Kasumi-1 (cell line): ENCODE measurements at places on chromosomes 1 and 21.
A peak's percentile ranks its signal among the peaks of the same experiment; 100 is the strongest.

GRCh38 chr1:197181982-197182381 is 35.5 kb upstream of the ASPM start:
- no peak for DNase-seq

DNA sequence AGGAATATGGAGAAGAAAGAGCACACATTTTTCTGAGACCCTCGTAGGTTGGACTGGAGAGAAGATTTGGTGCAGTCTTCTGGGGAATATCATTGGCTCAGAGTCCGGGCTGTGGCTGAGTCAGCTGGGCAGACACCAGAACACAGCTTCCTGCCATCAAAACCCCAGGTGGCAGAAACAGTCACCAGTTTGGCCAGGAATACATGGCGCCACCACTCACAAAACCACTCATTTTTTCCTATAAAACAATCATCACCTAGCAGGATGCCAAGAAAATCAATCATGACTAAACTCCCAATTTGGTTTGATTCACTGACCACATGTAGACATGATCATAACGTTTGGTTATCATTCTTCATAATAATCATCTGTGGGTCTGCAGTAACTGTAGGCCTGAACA is 178.1 kb upstream of the PBX1 start:
- DNase-seq = no peak

DNA sequence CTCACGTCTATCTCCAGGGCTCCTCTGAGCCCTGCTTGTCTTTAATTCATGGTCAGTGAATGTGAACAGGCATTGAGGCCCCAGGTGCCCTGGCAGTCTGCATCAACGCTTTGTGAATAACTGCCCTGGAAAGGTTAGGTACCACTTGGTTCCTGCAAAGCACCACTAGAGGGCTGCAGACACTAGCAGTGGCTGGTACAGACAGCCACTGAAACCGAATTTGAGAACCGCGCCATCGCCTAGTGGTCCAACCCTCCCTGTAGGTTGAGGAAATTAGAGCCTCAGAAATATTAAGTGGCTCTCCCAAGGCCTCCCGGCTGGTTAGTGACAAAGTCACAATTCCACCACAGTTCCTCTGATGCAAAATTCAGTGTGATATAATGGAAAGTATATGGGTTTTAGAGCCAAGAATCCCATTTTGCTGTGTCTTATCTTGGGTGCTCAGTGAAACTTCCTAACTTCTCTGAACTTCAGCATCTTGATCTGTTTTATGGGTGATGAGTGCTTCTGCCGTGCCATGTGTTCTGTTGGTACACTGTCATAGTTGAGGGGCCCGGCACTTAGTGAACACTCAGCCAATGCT is 46.2 kb upstream of the BCL9 start:
- DNase-seq = peak; percentile 86

DNA sequence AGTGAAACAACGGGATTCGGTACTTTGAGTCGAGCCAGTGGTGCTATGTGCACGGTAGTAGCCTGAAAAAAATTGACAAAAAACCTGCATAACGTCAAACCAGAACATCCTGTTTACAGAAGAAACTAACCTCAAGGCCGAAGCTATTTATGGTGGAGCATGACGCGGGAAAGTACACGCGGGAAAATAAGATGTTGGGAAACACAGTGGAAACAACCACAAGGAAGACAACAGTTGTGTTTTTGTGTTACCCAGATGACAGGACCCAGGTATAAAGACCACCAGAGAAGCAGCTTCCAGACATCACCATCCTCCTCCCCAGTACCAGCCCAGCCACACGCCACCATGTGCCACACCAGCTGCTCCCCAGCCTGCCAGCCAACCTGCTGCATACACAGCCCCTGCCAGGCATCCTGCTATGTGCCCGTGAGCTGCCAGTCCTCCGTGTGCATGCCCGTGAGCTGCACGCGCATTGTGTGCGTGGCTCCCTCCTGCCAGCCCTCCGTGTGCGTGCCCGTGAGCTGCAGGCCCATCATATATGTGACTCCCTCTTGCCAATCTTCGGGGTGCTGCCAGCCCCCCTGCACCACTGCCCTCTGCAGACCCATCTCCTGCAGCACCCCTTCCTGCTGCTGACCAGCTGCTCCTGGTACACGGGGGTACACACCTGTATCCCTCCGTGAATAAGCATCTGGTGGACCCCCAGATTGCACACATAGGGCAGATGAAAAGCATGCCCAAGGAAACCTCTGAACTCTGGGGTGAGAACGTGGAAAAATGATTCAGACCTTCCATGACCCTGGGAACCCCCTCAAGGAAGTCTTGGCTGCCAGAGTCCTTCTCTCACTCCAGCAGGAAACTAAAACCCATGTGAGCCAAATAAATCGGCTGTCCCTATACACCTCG is at the start of gene KRTAP12-3:
Gene KRTAP12-3, plus strand, starts transcription at position 298 of the 906 bp plus-strand sequence. Its CDS starts 48 bp downstream, at position 346.
- DNase-seq = no peak

DNA sequence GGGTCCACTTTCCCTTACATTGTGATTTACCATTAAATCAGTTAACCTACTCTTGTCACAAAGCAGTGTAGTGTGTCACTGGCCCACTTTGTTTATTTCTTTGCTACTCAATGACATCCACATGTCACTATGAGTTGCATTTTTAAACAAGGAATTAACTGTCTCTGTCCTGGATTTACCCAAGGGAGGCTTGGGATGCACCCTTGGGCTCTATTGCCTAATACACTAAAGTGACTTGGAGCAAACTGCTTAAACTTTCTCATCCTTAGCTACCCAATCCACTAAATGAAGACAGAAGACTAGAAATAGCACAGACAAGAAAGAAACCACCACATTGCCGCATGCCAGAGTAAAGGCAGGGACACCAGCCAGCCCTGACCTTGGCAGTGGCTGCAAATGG is 136.2 kb upstream of the TIAM1 start:
- DNase-seq = no peak

- DNase-seq = no peak
Measured at GRCh38 chr1:184854036-184854435, 99.4 kb upstream of the EDEM3 start.

DNA sequence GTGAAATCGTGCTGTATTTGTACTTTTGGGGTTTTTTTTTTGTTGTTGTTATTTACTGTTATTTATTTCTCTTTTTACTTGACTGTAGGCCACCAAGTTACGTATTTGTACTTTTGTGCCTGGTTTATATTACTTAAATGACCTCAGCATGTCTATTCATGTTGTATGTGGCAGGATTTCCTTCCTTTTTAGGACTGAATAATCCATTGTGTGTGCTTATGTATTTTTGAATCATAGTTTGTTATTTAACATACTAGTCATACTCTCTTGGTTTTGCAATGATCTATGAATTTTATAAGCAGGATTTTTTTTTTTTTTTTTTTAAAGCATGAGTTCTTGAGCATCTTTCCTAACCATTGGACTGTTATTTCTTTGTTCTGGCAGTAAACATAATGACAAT is 51.2 kb downstream of the RNF2 start:
- DNase-seq = no peak

DNA sequence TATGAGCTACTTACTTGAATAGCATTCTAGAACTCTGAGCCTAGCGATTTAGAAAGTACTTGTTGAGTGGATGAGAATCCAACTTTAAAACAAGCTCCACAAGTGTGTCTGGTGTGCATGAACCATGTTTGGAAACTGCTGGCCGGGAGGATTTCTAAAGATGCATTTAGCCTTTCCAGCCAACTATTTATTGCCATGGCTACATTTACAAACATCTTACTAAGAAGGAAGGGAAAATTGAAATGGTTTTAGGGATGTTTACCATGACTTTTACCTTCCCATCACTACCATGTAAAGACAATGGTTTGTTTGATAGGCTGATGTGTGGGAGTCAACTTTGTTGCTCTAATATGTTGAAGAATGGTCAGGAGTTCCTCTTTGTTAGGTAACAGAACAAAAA is 37.7 kb upstream of the ARHGAP29 start:
- no peak for DNase-seq

DNA sequence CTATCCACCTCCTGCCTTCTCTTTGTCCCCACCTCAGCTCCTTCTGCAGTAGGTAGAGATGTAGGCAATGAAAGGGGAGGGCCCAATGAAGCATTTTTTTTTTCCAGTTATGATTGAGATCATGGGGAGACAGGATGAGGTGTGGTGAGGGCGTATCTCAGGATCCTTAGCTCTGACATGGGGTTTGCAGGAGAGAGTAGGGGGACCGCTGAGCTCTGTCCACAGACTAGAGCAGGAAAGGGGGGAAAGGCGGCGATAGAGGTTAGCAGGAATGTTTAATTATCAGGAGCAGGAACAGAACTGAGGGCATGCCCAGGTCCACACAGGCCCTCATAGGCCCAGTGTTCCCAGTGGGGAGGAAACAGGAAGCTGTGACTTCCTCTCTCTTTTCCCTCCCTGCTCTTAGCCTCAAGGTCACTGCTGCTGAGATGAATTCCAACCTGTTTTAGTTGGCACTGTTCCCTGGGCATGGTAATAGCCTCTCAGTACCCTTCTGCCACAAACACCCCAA is 901 bp upstream of the RXFP4 start:
- DNase-seq = peak; percentile 53

DNA sequence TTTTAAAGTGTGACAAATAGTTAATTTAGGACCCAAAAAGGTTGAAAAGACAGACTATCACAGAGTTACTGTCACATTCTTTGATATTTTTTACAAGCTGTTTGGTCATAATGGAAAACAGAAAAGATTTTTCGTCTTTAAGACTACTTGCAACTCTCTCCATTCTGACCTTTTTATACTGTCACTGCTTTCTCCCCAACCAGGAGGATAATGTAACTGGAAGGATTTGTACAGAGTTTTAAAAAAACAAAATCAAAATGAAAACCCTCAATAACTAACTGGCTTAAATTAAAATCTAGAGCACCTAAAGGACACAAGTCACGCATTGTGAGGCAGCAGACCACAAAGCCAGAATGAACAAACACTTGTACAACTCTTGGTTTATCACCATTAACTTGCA is 257.7 kb downstream of the FAF1 start:
- DNase-seq = no peak

DNA sequence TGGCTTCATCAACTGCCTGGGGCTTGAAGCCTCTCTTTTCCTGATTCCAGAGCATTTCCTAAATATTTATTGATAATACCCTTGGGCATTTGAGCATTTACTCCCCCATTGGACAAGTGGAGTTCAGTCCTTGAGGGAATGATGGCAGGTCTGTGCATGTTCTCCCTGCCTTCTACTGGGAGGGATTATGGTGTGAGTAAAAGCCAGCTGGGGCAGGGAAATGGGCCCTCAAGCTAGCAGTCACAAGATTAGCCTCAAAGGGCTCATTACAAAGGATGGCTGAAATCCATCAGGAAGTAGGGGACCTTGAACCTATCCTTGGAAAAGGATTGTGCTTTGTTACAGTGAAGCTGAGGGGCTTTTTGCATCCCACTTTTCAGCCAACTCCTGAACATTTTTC is 24.2 kb upstream of the OSBPL9 start:
- DNase-seq = no peak
